A172 (cell line): ENCODE measurements at places on chromosomes 6 and 20.

DNA sequence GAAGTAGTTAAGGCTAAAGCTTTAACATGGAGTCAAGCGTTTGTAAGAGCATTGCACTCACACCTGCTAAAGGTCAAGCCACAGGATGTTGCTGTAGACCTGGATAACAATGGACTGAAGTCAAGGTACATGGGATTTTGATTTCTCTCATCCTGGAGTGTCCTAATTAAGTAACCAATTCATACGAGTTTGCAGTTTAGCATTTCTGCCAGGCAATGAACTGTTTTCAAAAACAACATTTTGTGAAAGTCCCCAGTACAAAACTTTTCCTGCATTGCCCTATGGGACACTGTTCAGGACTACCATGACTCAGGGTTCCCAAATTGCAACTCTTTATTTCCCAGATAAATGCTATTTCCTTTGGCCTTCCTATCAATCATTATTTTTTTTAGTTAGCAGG lies 17.4 kb upstream of the SIRPB1 start:
- no peak for DNase-seq

DNA sequence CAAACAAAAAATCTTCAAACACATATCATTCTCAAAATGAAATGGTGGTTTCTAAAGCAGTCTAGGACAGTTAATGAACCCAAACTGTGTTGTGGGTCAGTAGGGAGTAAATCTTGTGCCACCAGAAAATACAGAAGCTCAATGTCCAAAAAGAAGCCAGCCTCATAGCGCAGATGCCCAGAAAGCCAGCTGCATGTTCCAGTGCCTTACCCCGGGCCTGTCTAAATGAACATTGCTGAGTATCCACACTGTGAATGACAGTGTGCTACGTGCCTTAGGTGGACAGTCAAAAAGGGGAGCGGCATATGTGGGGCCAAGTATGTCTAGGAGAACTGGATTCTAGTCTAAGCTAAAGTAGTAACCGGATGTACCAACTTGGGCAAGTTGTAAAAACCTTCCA lies 10.9 kb downstream of the FYN start:
- no peak for DNase-seq

DNA sequence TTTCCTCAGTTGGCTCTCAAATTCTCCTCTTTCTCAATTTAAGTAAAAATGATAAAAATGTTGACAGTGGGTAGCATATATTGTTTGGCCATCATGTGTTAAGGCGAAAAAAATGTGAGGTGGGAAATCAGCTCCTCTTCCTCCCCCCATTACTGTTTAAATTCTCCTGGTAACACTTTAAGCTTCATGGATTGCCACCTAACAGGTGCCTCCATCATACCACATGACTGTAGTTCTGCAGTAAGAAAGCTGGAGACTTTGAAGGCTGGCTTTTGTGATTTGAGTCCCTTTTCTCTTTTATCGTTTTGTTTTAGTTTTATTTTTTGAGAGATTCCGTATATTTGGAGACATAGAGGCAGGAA lies 1.2 kb downstream of the ZFAND3 start:
- DNase-seq, result peak; percentile 3

- DNase-seq, result peak; percentile 72
Measured at GRCh38 chr20:50120935-50121693, 8.2 kb upstream of the UBE2V1 start.

DNA sequence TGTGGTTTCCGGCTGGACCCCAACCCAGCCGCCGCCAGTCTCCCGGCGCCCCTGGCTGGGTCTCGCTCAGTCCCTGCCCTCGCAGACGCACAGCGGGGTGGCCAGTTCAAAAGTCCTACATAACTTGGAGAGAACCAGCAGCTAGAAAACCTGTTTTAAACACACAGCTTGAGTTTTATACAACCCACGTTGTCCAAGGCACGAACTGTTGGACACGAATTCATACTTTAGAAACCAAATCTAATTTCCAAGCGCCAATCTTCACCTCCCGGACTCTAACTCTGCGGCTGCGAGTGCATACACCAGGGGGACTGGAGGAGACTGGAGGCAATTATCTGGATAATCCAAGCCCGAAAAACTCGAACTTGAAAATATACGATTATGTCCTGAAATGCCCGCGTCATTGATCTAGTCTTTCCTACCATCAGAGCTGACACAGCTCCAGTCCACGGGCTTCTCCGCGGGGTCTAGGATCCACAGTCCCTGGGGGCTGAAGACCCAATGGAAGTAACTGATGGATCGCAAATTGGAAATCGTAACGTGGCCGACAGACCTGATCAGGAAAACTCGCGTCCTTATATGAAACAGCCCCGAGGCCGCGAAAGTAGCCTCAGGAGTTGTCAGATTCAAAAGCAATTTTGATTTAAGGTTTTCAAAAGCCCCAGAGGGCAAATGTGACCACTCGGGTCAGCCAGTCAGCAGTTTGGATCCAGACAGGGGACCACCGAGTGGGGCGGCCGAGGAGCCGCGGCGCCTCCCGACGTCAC lies 843 bp upstream of the HEY2 start:
- DNase-seq, result no peak

DNA sequence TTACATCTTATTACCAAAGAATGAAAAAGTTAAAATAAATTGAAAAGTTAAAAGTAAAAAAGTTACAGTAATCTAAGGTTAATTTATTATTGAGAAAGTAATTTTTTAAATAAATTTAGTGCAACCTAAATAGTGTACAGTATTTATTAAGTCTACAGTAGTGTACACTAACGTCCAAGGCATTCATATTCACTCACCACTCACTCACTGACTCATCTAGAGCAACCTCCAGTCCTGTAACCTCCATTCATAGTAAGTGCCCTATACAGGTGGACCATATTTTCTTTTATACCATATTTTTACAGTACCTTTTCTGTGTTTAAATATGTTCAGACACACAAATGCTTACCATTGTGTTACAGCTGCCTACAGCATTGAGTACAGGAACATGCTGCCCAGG lies 624.7 kb upstream of the NOX3 start:
- DNase-seq, result no peak

- no peak for DNase-seq
Measured at GRCh38 chr20:8153281-8153908, 21.3 kb downstream of the PLCB1 start.

DNA sequence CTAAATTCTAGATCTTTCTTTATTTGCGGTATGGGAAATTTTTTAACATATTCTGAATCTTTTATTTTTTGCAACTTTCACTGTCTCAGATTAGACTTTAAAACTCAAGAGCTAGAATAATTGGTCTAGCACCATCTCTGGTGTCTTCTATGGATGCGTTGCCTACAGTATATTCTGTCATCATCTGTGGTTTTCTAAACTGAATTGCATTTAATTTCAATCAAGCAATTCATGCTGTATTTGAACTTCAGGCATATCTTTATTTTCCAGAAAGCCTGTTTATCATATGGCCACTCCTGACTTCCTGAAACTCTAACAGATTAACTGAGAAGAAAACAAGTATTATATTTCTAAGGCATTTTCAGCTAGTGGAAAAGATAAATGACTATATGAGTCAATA lies 281.6 kb downstream of the PLCB1 start:
- no peak for DNase-seq

DNA sequence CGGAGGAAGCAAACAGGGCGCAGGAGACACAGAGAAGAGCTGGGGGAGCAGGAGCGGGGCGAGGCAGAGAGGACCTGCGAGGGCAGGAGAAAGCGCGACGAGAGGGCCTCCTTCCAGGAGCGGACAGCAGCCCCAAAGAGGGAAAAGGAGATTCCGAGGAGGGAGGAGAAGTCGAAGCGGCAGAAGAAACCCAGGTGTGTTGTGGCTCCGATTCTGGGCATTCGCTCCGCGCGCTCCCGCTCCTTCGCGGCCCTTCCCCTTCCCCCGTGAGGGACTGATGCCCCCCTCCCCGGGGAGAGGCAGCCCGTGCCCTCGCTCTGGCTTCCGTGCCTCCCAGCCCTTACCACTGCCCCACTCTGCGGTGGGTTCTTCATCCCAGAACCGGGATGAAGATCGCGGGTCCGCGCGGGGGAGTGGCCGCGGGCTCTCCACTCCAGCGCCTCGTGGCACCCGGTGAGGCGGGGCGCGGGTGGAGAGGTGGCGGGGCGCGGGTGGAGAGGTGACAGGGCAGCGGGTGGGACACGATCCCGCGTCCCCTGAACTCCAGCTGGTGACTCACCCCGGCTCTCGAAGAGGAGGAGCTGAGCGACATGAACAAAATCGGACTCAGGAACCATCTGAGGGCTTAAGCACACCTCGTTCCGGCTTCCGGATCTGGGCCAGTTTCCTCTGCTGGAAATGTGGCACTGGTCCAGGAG lies 22.4 kb downstream of the TMC2 start:
- no peak for DNase-seq

- no peak for DNase-seq
Measured at GRCh38 chr20:14616003-14616402, 278.6 kb upstream of the FLRT3 start.

- DNase-seq, result no peak
Measured at GRCh38 chr6:4565301-4566250, 210.6 kb upstream of the CDYL start.

DNA sequence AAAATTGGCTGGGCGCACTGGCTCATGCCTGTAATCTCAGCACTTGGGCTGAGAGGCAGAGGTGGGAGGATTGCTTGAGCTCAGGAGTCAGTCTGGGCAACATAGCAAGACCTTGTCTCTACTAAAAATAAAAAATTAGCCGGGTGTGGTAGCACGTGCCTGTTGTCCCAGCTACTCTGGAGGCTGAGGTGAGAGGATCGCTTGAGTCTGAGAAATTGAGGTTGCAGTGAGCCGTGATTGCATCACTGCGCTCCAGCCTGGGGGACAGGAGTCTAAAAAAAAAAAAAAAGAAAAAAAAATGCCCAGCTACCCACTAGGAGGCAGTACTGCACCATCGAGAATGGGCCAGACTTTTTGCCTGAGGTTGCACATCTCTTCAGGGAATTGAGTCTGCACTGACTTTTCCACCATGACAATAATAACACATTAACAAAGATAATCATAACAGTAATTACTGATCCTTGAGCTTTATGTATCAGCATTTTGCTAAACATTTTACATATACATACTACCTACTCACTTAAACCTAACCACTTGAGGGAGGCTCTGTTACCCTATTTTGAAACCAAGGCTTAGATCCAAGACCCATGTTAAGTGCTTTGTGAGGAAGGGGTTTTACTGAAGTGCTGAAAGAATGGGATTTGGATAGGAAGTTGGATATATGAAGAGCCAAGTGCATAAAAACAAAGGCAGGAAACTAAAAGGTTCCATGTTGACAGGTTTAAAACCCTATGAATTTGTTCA lies 21.0 kb downstream of the SRSF3 start:
- DNase-seq, result peak; percentile 61

DNA sequence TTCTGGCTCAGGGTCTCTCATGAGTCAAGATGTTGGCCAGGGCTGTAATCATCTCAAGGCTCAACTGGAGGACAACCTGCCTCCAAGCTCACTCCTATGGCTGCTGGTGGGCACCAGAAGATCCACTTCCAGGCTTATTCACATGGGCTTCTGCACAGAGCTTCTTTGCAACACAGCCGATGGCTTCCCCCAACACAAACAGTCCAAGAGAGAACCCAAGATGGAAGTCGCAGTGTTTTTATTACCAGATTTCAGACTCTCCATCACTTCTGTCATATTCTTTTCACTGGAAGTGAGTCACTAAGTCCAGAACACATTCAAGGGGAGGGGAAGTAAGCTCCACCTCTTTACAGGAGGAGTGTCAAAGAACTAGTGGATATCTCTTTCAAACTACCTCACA lies 75.5 kb downstream of the CD164 start:
- DNase-seq, result peak; percentile 35

DNA sequence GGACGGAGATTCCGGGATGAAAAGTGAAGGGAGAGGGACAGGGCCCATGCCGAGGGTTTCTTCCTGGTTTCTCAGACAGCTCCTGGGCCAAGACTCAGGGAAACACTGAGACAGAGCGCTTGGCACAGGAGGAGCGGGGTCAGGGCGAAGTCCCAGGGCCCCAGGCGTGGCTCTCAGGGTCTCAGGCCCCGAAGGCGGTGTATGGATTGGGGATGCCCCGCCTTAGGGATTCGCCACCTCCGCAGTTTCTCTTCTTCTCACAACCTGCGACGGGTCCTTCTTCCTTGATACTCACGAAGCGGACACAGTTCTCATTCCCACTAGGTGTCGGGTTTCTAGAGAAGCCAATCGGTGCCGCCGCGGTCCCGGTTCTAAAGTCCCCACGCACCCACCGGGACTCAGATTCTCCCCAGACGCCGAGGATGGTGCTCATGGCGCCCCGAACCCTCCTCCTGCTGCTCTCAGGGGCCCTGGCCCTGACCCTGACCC lies 55.0 kb upstream of the HLA-A start:
- DNase-seq, result no peak

DNA sequence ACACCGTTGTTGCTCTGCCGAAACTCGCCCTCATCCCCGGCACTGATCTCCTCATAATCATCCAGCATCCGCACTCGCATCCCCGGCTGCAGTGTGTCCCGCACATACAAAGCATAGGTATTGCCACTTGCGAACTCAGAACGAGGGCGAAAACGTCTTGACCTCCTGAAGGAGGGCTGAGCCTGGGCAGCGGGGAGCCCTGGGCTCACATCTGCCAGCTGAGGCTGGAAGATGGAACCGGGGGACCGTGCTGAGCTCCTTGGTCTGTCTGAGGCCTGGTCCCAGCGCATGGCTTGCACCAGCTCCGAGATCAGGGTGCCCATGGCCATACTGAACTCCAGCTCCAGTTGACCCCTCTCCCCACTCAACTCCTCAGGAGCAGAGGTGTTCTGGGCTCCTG lies 2.7 kb downstream of the CUL7 start:
- DNase-seq, result no peak

DNA sequence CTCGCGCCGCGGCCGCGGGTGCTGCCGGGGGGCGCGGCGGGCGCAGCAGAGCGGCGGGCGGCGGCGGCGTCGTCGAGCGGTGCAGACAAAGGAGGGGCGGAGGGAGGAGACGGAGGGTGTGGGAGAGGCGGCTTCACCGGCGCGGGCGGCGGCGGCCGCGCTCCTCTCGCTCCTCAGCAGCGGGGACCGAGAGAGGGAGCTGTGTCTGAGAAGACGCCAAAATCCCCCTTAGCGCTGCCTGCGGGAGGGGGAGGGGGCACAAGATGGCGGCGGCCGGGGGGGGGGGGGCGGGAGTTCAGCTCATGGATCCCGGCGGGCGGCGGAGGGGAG lies 296 bp downstream of the ADNP start:
- no peak for DNase-seq

DNA sequence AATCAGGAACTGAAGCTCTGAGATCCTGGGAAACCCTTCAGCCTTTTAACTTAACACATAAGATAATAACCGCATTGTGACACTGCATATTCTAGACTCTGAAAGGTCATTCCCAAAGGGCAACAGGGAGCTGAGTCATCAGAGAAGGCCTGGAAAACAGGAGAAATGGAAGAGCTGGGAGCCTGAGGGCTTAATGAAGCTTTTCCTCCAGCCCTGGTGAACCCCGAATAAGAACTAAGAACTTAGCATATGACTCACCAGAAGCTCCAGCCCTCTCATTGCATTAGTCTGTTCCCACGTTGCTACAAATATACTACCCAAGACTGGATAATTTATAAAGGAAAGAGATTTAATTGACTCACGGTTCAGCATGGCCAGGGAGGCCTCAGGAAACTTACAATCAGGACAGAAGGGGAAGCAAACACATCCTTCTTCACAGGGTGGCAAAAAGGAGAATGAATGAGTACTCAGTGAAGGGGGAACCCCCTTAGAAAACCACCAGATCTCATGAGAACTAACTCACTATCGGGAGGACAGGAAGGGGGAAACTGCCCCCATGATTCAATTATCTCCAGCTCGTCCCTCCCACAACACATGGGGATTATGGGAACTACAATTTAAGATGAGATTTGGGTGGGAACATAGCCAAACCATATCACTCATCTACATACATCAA lies 648.5 kb downstream of the TFAP2A start:
- DNase-seq, result peak; percentile 94

- no peak for DNase-seq
Measured at GRCh38 chr20:50218987-50219435, 28.4 kb downstream of the CEBPB start.

- DNase-seq, result peak; percentile 58
Measured at GRCh38 chr6:32154514-32155161, 697 bp downstream of the PPT2 start.
